ENCODE measurements at places on chromosomes 7 and 10.

DNA sequence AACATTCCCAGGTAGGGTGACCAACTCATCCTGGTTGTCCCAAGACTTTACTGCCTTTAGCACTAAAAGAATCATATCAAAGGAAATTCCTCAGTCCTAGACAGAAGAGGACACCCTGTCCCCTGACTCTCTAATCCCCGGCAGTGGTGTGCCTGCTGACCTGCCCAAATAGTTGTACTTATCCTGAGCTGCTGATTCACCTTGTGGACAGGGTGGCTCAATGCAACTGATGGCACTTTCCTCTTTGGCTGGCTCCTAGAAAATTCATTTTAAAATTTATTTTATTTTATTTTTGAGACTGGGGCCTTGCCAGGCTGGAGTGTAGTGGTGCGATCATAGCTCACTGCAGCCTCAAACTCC is 111.7 kb downstream of the JCAD start:
- no peak for DNase-seq

DNA sequence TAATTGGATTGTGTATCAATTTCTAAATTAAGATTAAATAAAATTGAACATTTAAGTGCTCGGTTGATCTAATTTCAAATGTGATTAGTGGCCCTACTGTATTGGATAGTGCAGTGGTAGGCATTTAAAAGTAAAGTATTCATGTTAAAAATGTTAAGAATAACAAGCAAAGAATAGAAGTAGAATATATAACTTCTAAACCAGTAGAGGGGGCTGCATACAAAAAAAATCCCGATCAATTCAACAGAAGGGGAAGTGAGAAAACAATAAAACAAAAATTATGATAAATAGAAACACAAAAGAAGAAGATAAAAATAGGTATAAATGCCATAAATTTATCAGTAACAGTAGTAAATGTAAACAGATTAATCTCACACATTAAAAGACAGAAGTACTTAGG is 24.9 kb upstream of the WDFY4 start:
- no peak for DNase-seq

GRCh38 chr7:101861218-101861775 is 43.9 kb downstream of the CUX1 start:
- no peak for DNase-seq

DNA sequence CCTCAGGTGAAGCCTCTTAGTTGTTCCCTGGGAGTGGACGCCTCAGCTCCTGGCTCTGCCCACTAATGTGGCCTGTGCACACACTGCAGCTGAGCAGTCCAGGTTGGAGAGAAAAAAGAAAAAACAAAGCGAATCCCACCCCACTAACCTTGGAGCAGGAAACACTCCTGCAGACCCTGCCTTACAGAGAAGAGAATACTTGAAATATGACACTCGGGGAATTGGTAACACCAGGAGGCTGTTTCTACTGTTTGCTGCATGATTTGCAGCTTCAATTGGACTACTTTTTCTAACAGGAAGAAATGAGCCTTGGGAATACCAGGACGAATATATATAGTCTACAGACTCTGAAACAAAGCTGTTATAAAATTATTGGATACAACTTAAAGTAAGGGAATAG is 22.2 kb downstream of the CDHR3 start:
- DNase-seq, result no peak

GRCh38 chr10:99330347-99330924 is 1.3 kb downstream of the CNNM1 start:
- DNase-seq, result no peak

GRCh38 chr10:133568287-133568614 is 2.9 kb upstream of the SYCE1 start:
- no peak for DNase-seq

DNA sequence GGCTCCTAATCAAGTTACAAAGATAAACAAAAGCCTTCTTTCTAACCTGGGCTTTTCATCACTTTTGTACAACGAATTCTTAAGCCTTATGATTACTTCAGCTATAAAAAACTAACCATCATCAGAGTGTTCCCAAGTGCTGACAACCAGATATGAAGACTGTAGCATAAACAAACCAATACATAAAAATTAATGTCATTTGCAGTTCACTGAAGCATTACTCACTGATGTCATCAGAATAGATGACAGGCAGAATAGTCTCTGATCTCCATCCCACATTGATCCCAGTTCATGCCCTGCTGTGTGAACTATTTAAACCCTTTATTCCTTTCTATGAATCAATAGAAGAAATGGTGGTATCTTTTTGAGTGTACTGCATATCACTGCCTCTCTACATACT is 84.4 kb downstream of the DNAJC1 start:
- DNase-seq, result no peak

GRCh38 chr7:106236065-106236464 is 48.7 kb downstream of the NAMPT start:
- DNase-seq, result no peak

DNA sequence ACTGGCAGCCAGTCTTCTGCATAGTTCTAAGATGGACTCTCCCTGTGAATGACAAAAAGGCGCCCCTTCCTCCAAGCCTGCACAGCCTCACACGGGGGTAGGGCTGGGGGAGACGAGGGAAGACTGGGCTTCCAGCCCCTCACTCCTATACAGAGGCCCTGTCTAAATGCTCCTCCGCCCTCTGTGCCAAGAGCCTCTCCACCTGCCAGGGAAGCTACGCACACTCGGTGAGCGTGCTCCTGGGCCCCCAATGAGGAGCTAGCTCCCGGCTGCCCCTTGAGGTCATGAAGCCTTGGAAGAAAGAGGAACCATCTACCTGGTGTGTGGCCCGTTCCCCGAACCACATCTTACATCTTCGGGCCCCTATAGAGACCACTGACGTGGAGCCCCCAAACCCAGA is 54.8 kb downstream of the CRTAC1 start:
- no peak for DNase-seq

GRCh38 chr10:108060246-108060645 is 895.7 kb upstream of the SORCS1 start:
- DNase-seq, result no peak

DNA sequence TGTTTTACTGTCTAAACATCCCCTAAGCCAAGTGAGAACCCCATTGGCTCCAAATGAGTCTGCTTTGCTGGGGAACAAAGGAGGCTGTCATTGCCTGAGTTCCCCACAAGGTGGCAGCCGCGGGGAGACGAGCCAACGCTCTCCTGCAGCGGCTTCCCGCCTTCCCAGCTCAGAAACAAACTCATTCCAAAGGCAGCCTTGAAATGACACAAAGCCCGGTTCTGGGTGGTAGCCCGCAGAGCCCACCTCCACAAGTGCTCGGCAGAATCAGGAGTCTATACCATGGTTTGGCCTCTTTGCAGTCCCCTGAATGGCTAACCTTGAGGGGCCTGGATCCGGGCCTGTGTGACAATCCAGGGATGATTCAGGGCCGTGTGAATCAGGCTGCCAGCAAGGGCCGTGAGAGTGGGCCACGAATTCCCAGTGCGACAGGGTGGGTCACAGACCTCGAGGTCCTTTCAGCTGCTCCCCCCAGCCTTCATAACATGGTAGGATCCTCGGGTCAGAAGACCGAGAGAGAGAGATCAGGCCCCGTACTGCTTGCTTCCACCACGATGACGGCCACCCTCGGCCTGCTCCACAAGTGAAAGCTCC is 79.7 kb downstream of the DLG5 start:
- no peak for DNase-seq

- DNase-seq, result peak; percentile 57
Measured at GRCh38 chr10:31756729-31757110, 171.9 kb downstream of the ARHGAP12 start.

GRCh38 chr7:159197066-159197975 is 52.7 kb upstream of the VIPR2 start:
- DNase-seq, result peak; percentile 57

GRCh38 chr10:106795619-106796018 is 368.9 kb downstream of the SORCS1 start:
- no peak for DNase-seq

DNA sequence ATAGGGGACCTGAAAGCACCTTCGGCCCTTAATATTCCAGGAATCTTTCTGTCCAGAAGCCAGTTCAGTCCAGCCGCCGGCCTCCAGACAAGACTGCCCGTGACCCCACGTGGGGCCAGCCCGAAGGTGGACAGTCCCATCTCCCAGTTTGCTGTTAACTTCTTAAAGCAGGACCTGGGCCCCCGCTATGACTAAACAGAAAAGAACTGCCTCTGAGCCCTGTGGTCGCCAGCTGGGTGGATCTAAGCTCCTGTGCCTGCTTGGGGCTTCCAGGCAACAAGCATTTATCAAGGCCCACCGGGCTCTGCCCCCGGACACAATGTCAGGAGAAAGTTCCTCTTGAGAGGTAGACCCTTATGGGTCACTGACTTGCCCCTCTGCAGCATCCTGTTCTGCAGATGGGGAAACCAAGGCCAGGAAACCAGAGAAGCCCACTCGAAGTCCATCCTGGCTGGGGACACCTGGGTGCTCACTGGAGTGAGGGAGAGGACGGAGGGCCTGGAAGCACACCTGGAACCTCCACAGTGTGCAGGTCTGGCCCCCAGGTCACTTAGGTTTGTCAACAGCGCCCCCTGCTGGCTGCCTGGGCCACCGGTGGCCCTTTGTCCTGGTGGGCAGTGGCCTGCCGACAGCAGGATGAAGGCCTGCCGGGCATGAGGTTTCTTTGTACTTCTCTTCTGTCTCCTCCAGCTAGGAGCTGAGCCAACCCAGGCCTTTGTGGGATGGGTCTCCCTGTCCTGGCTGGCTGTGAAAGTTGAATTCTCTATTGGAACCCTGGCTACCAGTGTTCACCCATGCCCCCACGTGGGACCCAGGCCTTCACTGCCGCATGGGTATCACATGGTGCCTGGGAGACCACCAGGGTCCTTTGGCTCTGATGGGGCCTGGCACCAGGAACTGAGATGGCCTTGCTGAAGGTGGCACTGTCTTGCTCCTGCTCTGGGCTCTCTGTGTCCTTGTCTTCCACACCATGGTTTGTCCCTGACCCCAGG is 128.0 kb downstream of the ZMIZ1 start:
- DNase-seq, result no peak

DNA sequence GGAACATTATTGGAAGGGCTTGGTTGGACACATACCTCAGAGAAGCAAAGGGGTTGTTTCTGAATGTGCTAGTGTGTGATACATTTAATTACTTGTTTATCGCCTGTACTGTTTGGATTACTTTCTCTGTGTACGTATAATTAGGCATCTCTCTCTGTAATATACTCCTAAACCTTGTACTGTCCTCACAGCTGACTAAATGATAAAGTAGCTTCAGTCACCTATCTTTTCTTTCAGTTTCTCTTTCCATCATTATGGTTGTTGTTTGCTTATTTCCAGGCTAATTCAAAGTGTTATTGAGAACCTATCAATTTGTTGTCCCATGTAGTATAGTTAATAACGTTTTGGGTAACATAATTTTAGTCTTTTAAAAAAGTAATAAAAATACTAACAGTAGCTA is 34.0 kb downstream of the MXI1 start:
- no peak for DNase-seq

DNA sequence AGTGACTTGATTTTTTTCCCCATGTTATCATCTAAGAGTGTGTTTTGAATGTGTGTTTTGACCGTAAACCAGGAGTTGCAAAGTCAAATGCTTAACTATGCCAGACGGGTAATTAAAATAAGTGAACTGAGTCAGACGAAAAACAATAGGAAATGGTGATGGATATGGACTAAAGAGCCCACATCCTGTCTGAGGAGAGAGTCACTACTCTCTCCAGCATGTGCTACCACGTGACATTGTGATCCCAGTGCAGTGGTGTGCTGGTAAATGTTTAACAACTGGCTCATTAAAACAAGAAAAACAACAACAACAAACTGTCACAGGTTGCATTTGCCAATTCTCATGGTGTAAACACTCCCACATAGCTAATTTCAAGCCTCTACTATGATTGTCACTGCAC is 164.3 kb downstream of the SUGCT start:
- DNase-seq, result no peak

Data from HL-60 (cell line).